ENCODE measurements at places on chromosomes 5 and 9. TPM values are rescaled to one million over a fixed set of nuclear protein-coding genes. Genes with fewer than 3 reads are reported as not detected.
A peak's percentile ranks its signal among the peaks of the same experiment; 100 is the strongest.

DNA sequence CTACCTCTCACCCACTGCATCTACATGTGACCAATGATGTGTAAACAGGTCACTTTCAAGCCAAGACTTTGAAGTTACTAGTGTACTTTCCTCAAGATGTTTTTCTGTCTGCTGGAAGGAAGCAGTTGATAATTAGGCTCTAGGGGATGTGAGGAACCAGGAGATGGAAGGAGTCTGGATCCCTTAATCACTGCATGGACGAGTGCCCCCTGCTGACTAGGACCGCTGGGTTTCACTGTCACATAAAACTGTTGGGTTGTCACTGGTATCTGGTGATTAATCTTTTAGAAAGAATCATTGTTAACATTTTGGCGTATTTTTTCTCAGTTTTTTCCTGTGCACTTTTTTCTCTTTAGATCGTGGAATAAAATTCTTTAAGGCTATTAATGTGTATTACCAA lies 79.5 kb downstream of the SREK1 start:
- DNase-seq = no peak

- no peak for DNase-seq
Measured at GRCh38 chr9:8012986-8013385, 213.4 kb upstream of the DMAC1 start.

Gene PCDHA4
- 8.0 TPM for total RNA-seq

- DNase-seq = no peak
Measured at GRCh38 chr5:91293131-91293530, 90.0 kb downstream of the ARRDC3 start.

Gene TCF7
- 7.4 TPM for total RNA-seq

- DNase-seq = no peak
Measured at GRCh38 chr5:24555229-24555628, 89.5 kb downstream of the CDH10 start.

Gene SPINK4
- 2.5 TPM for total RNA-seq

DNA sequence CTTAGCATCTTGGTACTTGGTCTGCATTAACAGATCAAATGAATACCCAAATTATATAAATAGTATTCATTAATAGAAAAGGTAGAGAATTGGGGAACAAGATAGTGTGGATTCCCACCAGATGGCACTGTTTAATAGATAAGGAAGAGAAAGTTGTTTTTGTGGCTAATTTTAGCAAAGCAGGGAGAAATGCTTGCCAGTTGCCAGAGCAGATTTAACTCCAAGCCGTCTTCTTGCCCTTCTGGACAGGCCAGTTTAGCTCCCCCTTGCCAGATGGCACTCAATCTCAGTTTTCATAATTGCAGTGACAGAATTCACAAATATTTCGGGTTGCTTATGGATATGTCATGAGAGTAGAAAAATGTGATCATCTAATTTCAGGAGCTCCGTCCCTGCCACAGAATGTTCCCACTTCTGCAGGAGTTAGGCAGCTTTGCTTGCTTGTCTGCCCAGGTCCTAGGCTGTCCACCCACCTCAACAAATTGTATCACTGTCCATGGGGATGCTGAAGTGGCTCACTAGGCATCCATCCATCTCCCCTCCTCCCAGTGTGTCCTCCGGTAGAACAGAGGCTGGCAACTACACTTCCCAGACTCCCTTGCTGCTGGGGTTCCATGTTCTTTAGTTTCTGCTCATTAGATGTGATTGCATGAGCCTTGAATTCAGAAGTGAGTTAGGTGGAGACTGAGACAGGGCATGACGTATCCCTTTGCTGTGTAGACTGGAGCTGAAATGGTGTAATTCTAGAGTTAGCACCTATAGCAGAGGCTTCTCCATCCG lies 11.8 kb upstream of the HEXB start:
- DNase-seq = no peak

DNA sequence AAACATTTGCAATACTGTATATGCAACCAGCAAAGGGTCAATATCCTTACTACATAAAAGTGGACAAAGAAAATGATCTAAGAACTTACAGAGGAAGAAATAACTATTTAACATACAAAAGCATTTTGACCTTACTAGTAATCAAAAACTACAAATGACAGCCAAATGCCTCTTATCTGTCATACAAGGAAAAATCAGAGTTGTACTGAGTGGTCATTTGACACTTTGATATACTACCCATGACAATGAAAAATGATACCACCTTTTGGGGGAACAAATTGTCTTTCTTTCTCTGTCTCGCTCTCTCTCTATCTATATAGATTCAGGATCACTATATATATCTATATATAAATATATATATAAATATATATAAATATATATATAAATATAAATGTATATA lies 50.4 kb upstream of the ZSWIM6 start:
- DNase-seq = no peak

- DNase-seq = no peak
Measured at GRCh38 chr9:26142201-26142600, 464.0 kb upstream of the TUSC1 start.

GRCh38 chr5:94908889-94909480 lies 290.5 kb downstream of the SLF1 start:
- DNase-seq = no peak

Gene MSMP
- total RNA-seq = 1.1 TPM

DNA sequence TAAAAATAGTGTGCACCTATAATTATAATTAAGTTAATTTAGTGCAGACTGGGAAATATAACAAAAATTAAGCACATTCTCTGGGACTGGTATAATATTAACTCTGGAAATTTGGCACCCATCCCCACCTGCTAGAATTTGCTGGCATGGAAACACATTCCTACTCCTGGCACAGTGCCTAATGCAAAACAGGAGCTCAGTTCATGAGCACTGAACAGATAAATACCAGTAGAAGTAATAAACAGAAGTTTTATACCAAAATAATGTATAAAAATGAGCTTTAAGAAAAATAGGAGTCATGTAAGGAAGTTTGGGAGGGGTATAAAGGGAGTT lies 23.7 kb upstream of the NPR3 start:
- DNase-seq = peak; percentile 77

Gene GMCL2
- not detected for total RNA-seq

- no peak for DNase-seq
Measured at GRCh38 chr9:104849023-104849422, 78.9 kb downstream of the ABCA1 start.

DNA sequence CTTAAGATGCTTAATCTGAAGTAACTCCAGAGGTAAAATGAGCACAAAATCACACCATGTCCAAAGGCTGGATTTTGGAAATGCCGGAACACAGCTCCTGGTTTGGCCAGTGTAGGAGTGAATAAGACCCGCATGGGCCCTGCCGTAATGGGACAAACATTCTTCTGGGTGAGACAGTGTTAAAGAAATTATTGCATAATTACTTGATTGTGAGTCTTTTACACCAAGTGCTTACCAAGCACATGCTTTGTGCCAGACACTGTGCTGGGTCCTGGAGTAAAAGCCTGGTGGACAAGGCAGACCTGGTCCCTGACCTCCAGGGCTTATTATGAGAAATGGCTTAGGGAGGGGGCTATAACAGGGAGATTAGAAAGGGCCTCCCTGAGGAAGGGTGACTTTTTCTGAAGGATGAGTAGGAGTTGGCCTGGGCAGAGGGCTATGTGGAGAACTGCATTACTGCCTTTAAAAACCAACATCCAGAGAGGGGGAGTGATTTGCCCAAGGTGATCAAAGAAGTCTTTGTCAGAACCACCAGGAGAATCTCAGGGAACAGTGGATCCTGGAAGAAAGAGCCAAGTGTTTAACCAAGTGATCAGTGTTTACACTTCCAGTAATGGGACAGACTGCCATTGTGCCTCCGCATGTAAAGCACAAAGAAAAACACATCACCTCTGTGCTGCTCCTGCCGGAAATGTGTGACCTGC lies 3.5 kb downstream of the PDE6A start:
- no peak for DNase-seq

Gene N4BP3
- total RNA-seq = 1.2 TPM

Gene MYMK
- total RNA-seq = not detected

Gene MARCOL
- not detected for total RNA-seq

- no peak for DNase-seq
Measured at GRCh38 chr5:52582313-52582712, 205.4 kb upstream of the ITGA1 start.

Gene LAMC3
- total RNA-seq = 14.2 TPM

DNA sequence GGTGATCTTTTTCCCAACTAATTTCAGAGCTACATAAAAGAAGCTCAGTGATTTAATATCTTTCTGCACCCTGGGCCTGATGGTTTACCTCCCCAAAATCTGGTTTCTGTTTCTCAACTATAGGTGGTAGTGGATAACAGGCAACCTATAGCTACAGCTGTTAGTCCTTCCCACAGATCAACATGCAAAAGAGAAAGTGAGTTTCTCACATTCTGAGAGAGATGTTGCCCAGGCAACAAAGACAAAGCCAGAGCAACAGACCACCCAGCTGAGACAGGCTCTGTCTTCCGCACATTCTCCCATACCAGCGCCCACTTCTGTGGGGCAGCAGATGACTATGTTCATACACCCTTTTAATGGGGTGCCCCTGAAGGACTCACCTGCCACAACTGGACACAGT lies 40.7 kb upstream of the PPP2R2B start:
- DNase-seq = no peak

DNA sequence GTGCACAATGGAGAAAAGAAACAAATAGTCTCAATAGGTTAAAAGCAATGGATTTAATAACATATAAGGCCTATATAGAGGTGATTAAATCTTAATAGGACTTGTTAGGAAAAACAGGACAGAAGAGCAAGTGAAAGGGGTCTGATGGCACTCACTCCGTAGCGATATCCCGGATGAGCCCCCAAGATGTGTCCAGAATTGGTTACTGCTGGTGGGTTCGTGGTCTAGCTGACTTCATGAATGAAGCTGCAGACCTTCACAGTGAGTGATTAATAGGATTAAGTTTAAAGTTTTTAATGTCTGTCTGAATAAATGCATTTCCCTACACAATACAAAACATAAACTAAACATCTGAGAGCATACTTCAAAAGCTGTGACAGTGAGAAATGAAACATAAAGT lies 110.4 kb upstream of the FAM174A start:
- no peak for DNase-seq

Gene SLC6A3
- 0.23 TPM for total RNA-seq

GRCh38 chr9:33637881-33638280 lies 113.8 kb downstream of the ANKRD18B start:
- no peak for DNase-seq

DNA sequence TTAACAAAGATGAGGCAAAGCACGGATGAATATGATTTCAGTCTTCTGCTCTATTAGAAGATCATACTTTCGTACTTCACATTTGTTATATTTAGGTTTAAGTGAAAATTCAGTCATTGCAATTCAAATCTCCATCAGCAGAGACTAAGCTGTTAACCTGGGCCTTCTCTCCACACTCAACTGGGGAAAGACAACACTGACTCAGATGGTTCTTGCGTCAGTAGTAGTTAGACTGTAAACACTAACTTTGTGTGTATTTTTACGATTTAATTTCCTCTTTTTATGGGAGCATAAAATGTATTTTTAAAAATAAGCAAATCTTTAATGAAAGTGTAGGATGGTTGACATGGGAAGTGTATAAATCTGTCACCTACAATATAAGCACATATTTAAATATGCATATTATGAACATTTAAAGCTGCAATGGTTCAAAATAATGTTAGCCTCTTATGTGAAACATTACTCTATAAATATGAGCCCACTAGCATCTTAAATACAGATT lies 42.7 kb upstream of the ZNF608 start:
- DNase-seq = no peak

DNA sequence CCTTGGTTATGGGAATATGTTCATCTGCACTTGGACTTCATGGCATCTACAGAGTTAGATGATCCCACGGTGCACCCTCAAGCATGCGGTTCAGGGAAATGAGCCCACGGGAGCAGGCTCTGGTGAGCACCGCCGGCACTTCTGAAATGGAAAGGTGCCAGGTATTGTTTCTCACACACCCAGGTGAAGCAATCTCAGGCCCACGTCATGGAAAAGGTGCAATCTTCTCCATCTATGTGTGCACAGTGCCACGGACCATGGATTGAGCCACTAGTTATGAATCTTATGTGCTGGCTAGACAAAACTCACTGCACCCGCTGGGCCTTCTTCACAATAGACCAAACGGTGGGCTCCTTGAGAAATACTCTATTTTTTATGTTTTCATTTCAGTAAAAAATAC lies 27.3 kb downstream of the IRX1 start:
- no peak for DNase-seq

Gene SHISAL2B
- total RNA-seq = not detected

DNA sequence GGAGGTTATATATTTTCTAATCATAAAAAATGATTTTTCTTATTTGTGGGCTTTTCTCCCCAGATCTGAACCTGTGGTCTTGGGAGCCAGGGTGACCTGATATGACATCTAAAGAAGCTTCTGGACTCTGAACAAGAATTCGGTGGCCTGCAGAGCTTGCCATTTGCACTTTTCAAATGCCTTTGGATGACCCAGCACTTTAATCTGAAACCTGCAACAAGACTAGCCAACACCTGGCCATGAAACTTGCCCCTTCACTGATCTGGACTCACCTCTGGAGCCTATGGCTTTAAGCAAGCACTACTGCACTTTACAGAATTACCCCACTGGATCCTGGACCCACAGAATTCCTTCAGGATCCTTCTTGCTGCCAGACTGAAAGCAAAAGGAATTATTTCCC lies 59.0 kb upstream of the RIC1 start:
- no peak for DNase-seq

Gene CARTPT
- 0.23 TPM for total RNA-seq

Gene PCDHA5
- 1.2 TPM for total RNA-seq

GRCh38 chr9:19408316-19408692 lies 505 bp upstream of the ACER2 start:
- no peak for DNase-seq

GRCh38 chr5:16740811-16741392 lies 124.1 kb upstream of the RETREG1 start:
- no peak for DNase-seq

Gene RUFY1
- 54.7 TPM for total RNA-seq

- DNase-seq = peak; percentile 21
Measured at GRCh38 chr5:59116231-59116865, 533.5 kb downstream of the RAB3C start.

DNA sequence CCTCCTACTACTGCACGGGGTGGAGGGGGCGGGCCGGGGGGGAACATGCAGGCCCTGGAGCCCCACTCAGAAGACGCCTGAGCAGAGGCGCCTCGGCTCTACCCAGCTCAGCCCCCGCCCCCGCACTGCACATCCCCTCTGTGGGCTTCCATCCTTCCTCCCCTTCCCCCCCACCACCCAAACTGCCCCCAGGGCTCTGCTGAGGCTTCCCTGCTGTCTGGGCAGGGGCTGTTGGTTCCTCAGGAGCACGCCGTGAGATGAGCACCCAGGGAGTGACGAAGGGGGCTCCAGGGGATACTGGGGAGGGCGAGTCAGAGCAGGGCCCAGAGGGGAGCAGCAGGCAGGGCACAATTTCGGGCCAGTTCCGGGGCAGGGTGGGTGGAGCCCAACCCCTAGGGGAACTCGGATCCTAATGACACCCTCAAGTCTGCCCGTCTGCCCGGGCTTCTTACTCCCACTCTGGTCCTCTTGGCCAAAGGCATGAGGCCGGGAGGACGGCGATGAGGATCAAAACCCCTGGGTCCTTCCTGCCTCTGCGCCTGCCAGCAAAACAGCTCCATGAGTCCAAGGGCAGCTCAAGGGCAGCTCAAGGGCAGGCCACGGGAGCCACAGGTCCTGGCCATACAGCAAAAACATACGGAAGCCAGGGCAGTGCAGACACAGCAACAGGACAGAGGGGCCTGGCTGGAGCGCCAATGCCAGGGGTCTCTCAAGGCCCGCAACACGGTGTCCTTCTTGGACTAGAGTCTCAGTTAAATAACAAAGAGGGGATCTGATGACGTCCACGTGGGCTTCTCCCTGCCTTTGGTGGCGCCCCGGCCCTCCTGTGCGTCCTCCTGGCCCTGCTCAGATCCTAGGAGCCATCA lies 200.9 kb downstream of the AUH start:
- no peak for DNase-seq

All from mucosa of gallbladder (tissue), 1 donor.